Diencephalon (tissue), 1 donor: ENCODE measurements at places on chromosomes 3 and 15. TPM values are rescaled to one million over a fixed set of nuclear protein-coding genes. Genes with fewer than 3 reads are reported as not detected.

EFCAB12 gene
- 0.92 TPM for total RNA-seq

CHST13 gene
- total RNA-seq: 0.23 TPM

IL17RD gene
- 27.7 TPM for total RNA-seq

PLAAT1 gene
- 13.6 TPM for total RNA-seq

SLC28A1 gene
- 0.23 TPM for total RNA-seq

CCDC13 gene
- 5.1 TPM for total RNA-seq

LSAMP gene
- total RNA-seq: 118 TPM

CYP19A1 gene
- 7.2 TPM for total RNA-seq

GAP43 gene
- total RNA-seq: 418 TPM

CCDC9B gene
- 1.4 TPM for total RNA-seq

LRRIQ4 gene
- total RNA-seq: 1.6 TPM

SERPINI2 gene
- 3.7 TPM for total RNA-seq

ZPLD1 gene
- total RNA-seq: 0.46 TPM

ARHGAP31 gene
- total RNA-seq: 6.5 TPM

CEMIP gene
- total RNA-seq: 3.9 TPM

PCCB gene
- 57.7 TPM for total RNA-seq

HPS3 gene
- total RNA-seq: 22.4 TPM

GOLGA8S gene
- total RNA-seq: 0.23 TPM

SKIL gene
- 128 TPM for total RNA-seq

IP6K1 gene
- total RNA-seq: 55.8 TPM

PTPRG gene
- 104 TPM for total RNA-seq

CYP11A1 gene
- 0.23 TPM for total RNA-seq

CAND2 gene
- 16.8 TPM for total RNA-seq

IMPDH2 gene
- total RNA-seq: 146 TPM

MUSTN1 gene
- not detected for total RNA-seq

MYEF2 gene
- 140 TPM for total RNA-seq

UACA gene
- total RNA-seq: 22.4 TPM

LRRC49 gene
- 133 TPM for total RNA-seq

ABHD14A gene
- 33.0 TPM for total RNA-seq

CACNA1D gene
- total RNA-seq: 30.9 TPM

TF gene
- total RNA-seq: 9.2 TPM

MORC1 gene
- total RNA-seq: 0.23 TPM

SOX14 gene
- 1.4 TPM for total RNA-seq

DNASE1L3 gene
- total RNA-seq: not detected

CILP gene
- total RNA-seq: 0.23 TPM

PRR23A gene
- total RNA-seq: not detected
